ENCODE measurements at places on chromosomes 7 and 10.

DNA sequence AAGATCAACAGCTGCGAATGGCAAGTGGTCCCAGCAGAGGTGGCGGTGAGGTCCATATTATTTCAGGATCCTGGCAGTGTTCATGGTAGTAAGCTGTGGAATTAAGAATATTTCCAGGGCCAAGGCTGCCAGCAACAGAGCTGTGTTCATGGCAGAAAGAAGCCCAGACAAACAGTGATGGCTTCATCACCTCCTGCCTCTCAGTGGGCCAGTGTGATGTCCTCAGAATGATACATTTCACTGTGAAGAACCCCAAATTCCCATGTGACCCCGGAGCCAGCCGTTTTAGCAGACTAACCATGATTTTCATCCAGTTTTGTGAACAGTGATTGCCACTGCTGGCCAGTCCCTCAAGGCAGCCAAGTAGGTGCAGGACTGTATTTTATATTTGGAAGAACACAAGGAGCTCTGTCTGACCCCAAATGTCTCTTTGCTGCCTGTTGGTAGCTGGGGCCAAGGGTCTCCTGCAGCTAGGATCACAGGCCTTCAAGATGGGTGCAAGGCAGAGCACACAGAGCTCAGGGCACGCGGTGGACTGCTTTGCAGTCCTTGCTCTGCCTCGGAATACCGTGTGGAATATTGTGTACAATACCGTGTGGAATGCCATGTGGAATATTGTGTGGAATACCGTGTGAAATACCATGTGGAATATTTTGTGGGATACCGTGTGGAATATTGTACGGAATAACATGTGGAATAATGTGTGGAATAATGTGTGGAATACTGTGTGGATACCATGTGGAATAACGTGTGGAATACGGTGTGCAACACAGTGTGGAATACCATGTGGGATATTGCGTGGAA is 132.3 kb upstream of the CHST15 start:
- no peak for DNase-seq

DNA sequence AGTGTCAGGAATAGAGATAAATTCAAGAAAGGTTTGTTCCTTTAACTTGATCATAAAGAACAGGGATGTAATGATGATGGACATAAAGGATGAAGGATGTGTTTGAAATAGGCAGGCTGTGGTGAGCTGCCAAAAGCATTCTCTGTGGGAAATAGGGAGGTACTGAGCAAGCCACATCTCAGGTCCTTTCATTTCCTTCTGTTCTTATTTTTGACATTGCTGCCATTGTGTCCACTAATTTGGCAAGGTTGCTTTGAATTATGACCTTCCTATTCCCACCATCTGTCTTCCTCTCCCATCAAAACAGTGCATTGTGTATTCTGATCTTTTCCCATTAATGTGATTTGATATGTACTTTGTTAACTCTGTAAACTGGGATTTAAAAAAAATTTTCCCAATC is 9.4 kb downstream of the SCRN1 start:
- no peak for DNase-seq

DNA sequence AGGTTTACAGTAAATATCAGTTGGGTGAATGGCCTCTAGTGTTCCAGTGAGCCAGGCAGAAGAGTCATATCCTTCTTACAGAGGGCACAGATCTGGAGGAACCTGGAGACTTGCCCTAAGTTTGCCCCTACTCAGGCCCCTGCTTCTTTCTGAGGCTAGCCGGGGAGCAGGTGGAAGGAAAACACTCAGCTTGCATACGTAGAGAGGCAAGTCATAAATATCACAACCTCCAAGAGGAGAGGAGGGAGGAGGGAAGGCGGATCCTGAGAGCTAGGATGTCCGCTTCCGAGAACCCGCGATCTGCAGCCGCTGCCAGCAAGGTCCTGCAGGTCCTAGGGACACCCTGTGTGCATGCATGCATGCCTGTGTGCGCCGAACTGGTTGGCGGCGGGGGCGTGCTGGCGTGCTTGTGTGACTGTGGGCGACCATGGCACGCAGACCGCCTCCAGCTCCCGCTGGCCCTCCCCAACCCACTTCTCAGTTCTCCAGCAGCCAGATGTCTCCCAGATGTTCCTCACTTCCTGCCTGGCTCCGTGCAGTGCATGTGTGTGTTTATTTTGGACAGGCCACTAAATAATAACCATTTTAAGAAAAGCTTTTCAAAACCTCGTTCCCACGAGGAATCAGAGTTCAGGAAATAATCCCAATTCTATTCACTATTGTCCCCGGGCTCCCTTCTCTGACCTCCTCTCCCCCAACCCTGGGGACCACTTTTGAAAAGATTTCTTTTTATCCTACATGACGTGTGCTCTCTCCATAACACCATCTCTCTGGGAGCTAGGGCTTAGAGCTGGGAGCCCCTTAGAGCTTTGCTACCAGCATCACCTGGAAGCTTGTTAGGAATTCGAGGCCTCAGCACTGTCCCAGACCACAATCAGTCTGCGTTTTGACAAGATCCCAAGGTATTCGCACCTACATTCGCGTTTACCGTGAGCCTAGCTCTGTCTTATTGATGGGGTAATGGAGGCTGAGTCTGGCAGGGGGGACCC is 32.4 kb downstream of the UNC5B start:
- DNase-seq = no peak

GRCh38 chr10:129849853-129850252 is 114.2 kb downstream of the EBF3 start:
- DNase-seq = no peak

DNA sequence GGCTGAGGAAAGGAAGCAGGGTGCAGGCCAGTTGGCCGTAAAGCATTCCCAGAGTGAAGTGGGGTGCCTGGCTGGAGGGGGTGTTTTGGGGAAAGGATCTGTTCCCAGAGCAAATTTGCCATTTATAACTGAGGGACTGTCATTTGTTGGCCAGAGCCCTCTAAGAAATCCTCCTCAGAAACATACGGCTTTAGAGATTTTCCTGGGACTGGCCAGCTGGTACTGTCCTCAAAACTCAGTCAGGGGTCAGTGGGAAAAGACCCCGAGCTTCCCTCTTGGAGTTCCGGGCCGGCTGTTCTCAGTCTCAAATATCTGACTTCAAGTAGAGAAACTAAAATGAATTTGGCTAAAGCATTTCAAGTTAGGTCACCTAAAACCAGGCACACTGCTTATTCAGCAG is 55.9 kb downstream of the ETV1 start:
- no peak for DNase-seq

DNA sequence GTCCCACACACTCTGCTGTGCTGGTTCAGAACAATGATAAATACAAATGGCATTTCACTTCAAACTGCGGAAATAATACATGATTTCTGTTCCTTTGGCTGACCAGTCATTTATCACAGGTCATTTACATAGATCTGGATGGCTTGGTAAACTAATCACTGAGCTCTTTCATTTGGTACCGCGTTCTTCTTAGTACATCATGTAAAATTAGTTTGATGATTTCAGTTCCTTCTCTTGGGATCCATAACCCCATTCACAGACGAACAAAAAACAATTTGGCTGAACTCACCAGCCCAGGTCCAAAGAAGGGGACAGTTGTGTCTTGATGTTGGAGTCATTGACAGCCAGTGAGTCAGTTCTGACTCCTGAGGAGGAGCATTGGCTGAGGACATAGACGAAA is 689.8 kb downstream of the INHBA start:
- DNase-seq = no peak

DNA sequence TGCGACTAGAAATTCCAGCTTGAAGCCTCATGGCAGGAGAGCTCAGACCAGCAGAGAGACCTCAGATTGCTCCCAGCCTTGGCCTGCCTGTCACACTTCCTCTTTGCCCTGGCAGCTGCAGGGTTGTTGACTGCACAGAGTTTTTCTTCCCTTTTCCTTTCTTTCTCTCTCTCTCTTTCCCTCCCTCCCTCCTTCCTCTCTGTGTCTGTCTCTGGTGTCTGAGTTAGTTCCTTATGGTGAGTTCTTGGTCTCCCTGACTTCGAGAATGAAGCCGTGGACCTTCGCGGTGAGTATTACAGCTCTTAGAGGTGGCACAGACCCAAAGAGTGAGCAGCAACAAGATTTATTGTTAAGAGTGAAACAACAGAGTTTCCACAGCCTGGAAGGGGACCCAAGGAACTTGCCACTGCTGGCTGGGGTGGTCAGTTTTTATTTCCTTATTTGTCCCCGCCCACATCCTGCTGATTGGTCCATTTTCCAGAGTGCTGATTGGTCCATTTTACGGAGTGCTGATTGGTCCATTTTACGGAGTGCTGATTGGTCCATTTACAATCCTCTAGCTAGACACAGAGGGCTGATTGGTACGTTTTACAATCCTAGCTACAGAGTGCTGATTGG is 266.3 kb downstream of the RPS24 start:
- DNase-seq = no peak

- no peak for DNase-seq
Measured at GRCh38 chr10:1567152-1567551, 170.2 kb downstream of the ADARB2 start.

DNA sequence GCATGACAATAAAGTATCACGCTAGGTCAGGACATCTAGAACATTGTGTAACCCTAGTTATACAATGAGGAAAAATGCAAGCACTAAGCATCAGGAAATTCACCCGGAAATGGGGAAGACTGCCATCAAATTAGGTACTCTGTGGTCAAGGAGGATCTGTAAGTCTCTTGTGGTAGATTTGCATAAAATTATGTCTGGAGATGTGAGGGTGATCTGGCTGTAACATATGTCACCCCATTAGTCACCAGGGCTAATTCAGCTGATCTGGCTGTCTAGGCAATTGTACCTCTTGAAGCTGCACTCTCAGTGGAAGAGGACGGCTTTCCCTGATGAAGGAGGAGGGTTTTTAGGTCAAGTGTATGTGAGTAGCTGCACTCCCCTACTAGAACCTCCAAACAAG is 14.8 kb downstream of the AKR1D1 start:
- DNase-seq = no peak

DNA sequence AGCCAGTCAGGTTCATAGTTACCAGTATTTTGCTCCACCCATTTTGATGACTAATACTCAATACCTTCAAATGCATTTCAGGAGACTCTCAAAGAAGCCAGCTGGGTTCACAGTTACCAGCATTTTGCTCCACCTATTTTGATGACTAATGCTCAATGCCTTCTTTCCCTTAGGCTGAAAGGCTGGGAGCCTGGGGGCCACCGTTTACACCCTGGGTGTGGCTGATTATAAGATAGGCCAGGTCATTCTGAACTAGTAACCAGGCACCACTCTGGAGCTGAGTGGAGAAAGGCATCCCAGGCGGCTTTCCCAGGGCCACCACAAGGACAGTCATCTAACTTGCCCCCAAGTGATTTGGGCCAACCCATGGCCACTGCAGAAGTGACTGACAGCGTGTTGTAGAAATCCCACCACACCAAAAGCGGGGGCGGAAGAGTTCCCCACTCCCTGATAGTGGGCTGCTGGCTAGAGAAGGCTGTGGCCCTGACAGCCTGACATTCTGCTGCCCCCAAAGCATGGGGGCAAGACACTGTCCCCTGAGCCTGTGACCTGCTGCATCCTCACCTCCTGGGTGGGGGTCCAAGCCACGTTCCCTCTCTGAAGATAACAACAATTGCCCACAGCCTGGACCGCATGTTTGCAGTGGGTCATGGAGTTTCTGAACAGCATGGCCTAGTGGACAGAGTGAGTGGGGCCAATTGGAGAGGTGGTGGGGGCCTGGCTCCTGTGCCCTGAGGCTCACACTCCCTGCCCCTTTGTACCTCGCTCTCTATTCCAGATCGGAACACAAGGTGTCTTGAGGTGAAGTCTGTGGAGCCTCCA is 23.0 kb upstream of the ZNF488 start:
- DNase-seq = no peak

- DNase-seq = no peak
Measured at GRCh38 chr7:64863021-64863420, 40.1 kb upstream of the ZNF273 start.

GRCh38 chr7:30159698-30160143 is 24.9 kb downstream of the MTURN start:
- DNase-seq = no peak

DNA sequence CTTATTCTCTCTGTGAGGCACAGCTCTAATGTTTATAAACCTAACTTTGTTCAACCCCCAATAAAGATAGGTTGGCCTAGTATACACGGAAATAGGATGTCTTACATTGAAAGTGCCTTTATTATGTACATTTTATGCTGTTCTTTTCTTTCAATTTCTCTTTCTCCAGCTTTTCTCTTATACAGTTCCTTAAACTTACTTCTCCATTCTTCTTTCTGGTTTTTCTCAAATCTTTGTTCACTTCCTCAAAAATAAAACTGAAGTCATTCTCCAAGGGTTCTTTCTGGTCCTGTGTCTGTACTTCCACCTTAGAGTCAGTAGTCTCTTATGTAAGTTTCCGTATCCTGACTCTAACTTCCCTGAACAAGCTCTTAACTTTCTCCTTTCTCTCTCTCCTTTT is 29.2 kb upstream of the NAMPT start:
- DNase-seq = no peak

DNA sequence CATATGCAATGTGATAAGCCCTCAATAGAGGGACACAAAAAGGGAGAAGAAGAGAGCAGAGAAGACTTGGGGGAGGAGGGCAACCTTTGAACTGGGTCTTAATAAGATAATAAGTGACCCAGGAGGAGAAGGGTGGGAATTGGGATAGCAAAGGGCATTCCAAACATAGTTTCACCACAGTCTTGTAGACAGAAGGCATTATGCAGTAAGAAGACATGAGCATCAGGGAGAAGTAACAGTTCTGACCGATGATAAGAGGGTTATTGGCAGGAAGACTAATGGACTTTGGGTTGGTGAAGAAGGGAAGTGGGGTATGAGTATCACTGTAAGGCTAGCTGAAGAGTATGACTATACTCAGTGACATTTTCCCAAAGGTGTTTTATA is 63.6 kb downstream of the TES start:
- no peak for DNase-seq

DNA sequence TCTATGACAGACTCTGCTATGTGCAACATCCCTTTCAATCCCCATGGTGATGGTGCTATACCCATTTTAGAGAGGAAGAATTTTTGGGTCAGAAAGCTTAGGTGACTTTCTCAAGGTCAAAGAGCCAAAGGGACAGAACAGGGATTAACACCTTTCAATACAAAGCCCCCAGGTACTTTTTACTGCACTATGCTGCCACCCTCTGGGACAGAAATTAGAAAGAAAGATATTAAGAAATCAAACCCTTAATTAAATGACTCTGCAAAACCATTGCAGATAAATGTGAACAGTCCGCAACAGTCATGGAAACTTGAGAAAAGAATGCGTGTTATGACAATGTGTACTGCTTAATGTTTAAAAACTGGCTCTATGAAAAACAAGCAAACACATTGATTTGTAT is 673.7 kb downstream of the MAGI2 start:
- DNase-seq = no peak

- no peak for DNase-seq
Measured at GRCh38 chr7:139431459-139431858, 52.0 kb downstream of the KLRG2 start.

Data from pulmonary artery endothelial cell (primary cell).